ENCODE measurements at places on chromosomes 16 and 17.

GRCh38 chr17:10216213-10216938 lies 18.0 kb upstream of the GAS7 start:
- peak; percentile 11 for DNase-seq

- DNase-seq = no peak
These were observed 18.7 kb upstream of the PIK3R6 start for GRCh38 chr17:8885967-8886684.

GRCh38 chr17:206941-207560 lies 25.6 kb upstream of the DOC2B start:
- no peak for DNase-seq

DNA sequence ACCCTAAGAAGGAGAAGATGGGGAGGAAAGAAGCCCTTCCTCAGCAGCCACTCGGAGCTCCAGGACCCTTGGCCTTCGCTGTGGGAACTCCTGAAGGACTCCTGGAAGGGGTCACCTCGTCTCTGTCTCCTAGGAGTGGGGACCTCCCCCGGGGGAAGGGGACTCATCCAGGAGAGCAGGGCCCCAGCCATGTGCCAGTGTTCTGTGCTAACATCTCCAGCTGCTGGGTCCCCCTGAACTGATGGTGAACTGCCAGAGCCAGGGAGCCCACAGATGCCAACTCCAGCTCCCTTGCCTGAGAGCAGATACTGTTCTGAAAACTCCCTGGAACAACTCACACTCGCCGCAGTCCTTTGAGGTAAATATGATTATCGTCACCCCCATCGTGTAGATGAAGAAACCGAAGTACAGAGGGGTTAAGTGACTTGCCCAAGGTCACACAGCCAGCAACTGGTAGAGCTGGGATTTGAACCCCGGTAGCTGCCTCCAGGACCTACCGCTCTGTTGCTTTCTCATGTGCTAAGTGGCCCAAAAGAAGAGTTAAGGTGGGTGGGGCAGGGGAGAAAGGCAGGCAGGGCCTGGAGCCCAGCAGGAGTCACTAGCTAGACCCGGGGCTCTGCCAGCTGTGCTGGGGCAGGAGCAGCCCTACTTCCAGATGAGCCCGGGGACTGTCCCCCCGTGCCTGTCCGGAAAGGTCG lies 10.5 kb downstream of the TIMM22 start:
- DNase-seq = no peak

DNA sequence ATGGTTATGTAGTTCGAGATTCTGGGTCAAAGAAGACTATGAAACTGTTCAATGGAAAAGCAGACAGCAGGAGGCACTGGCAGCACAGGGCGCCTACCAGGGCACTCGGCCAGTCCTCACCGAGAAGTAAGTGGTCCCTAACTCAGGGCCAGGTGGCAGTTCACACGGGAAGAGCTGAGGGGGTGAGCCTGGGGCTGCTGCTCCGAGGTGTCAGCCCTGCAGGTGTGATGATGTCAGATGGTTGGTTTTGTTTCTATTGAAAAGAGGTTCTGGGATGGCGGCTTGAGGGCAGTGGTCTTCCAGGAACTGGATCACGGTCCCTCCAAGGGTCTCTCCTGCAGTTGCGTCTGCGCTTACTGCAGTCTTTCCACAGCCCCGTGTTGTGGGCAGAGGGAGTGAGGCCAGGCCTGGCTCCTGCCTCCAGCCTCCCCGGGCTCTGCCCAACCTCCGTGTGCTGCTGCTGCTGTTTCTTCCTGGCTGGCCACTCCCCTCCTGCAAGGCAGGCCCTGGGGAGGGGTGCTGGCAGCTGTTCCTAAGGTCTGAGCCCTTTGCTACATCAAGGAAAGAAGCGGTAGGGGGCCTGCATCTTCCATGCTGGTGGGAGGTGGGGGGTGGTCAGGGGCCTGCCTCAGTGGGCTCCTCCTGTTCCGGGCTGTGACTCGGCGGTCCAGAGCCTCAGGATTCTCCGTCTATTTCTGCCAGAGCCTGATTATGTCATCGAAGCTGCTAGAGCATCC lies 22.6 kb downstream of the RNF213 start:
- DNase-seq = peak; percentile 63

DNA sequence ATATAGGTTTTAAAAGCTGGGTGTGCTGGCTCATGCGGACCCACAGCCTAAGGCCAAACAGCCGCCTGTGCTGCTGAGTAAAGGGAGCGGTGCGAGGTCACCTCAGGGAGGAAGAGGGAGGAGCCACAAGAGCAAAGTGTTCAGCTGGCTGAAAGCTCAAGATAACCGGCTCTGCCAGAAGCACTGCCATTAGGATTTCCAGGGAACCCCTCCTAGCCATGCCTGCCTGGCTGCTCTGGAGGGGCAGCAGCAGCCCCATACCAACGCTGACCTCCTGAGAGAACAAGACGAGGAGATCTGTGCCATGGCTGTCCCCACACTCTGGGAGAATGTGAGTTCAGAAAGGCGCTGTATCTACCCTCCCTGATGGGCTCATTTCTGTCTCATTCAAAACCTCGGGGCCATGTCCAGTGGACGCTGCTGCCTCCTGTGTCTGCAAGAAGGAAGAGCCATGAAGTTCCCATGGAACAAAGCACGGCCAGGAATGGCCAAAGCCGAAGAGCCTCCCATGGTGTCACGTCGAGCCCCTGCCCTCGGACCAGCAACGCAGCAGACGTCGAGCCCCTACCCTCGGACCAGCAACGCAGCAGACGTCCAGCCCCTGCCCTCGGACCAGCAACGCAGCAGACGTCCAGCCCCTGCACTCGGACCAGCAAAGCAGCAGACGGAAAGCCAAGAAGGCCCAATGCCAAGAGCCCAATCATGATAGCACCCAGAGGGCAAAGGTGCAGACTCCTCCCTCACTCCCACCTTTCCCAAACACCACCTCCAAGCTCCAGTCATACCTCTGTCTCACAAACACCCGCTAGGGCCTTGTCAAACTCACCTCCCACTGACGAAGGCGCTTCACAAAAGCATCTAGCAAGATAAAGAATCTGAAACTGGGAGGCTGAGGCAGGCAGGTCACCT lies 107.0 kb downstream of the ANKRD11 start:
- peak; percentile 53 for DNase-seq

- DNase-seq = peak; percentile 91
These were observed 114.1 kb downstream of the NOG start for GRCh38 chr17:56707312-56708219.

GRCh38 chr17:29215717-29216116 lies 30.9 kb upstream of the CRYBA1 start:
- DNase-seq = no peak

DNA sequence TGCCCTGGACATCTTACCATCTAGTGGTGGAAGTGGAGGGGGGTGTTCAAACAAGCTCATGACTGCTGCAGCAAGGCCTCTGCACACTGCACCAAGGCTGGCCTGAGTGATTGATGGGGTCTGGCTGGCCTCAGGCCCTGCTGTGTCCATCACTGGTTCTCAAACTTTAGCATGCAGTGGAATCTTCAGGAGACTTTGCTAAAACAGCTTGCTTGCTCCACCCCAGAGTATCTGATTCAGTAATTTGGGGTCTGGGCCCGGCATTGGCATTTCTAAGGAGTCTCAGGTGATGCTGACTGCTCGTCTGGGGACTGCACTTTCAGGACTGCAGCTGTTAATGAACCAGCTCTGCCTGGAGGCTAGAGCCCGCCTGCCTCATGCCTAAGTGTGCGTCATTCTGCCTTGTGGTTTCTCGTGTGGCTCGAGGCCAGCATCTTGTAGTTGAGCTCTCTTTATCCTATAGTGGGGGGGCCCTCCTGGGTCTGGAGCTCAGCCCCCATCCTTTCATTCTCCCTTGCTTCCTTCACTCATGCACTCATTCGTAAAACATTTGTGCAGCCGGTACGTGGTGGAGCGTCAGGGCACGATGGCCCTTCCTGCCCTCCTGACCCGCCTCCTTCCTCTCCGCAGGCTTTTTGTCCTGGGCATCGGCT lies 4.1 kb downstream of the MGAT5B start:
- DNase-seq = peak; percentile 94

GRCh38 chr17:48575066-48575582 lies 3.0 kb downstream of the HOXB4 start:
- DNase-seq = no peak

DNA sequence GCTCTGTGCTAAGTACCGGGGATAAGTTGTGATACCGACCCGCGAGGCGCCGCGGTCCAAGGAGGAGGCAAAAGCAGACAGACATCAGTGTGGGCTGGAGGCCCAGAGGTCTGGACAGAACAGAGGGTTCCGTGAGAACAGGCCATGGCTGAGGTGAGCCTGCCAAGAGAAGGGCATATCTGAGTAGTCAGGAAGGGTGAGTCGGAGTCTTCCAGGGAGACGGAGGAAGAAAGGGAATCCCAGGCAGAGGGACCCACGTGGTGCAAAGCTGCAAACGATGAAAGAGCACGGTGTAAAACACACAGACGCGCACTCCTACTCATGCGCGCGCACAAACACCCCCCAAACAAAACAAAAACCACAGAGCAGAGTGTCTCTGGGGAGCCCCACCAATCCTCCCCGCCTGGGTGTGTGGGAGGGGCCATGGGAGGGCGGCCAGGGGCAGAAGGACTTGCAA lies 18.1 kb downstream of the RHBDL3 start:
- no peak for DNase-seq

- no peak for DNase-seq
These were observed 21.0 kb upstream of the SEC14L1 start for GRCh38 chr17:77119668-77120301.

GRCh38 chr16:69626256-69626655 lies 60.5 kb downstream of the NFAT5 start:
- DNase-seq = peak; percentile 20

GRCh38 chr16:49578435-49579024 lies 204.9 kb downstream of the C16orf78 start:
- DNase-seq = no peak
